ENCODE measurements at places on chromosomes 16 and 17.

- H3K27me3 ChIP-seq: no peaks in the 10 kb centered on the region
- H3K27ac ChIP-seq: no peak overlapping the region
- DNase-seq: no peak
- peaks cover 8% of the 10 kb centered on the region for H3K4me1 ChIP-seq
- H3K4me3 ChIP-seq: no peak overlapping the region
Observed at GRCh38 chr16:75379339-75379738, 54.0 kb downstream of the CFDP1 start.

DNA sequence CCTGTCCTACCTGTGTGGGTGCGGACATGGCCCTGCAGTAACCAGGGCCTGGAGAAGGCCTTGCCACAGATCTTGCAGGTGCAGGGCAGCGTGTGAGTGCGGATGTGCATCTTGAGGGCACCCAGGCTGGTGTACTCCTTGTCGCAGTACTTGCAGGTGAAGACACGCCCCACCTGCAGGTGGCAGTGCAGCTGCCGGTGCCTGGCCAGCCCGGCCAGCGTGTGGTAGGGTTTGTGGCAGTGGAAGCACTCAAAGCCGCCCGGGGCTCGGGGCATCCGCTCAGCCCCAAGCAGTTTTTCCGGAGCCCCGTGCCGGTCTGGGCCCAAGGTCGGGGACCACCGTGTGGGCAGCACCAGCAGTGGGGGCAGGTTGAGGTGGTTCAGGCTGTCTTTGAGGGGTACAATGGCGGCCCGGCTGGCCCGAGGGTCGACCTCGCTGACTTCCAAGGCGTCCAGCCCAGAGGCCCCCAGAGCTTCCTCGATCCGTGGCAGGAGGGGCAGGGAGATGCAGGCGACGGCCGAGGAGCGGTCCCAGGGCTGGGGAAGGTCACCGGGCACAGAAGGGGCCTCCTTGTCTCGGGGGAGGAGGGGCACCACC is 5.1 kb downstream of the SNAI3 start:
- H3K36me3 ChIP-seq: peaks cover 9% of the 10 kb centered on the region
- H3K27ac ChIP-seq: no peak overlapping the region
- H3K4me1 ChIP-seq: peaks cover 30% of the 10 kb centered on the region
- H3K4me3 ChIP-seq: no peak overlapping the region
- peaks cover 45% of the 10 kb centered on the region for H3K27me3 ChIP-seq
- no peak for DNase-seq

GRCh38 chr16:88197481-88198456 is 185.0 kb upstream of the ZNF469 start:
- no peaks in the 10 kb centered on the region for H3K36me3 ChIP-seq
- no peak for DNase-seq
- H3K27ac ChIP-seq: no peak overlapping the region
- no peak overlapping the region for H3K4me3 ChIP-seq
- peaks cover 30% of the 10 kb centered on the region for H3K4me1 ChIP-seq

DNA sequence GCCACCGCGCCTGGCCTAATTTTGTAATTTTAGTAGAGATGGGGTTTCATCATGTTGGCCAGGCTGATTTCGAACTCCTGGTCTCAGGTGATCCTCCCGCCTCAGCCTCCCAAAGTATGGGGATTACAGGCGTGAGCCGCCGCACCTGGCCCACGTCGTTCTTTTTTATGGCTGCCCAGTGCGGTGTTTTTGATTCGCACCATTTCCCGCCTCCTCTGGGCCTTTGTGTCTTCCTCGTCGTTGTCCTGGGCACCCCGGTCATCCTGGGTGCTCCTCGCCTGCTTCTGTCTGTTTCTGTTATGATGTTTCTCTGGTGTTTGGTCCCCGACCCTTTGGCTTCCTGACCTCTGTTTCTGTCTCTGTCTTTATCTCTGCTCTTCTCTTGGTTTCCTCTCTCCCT is 15.0 kb downstream of the CBX4 start:
- DNase-seq: no peak
- no peaks in the 10 kb centered on the region for H3K36me3 ChIP-seq
- H3K4me3 ChIP-seq: no peak overlapping the region
- H3K27ac ChIP-seq: no peak overlapping the region
- peaks cover 20% of the 10 kb centered on the region for H3K4me1 ChIP-seq

DNA sequence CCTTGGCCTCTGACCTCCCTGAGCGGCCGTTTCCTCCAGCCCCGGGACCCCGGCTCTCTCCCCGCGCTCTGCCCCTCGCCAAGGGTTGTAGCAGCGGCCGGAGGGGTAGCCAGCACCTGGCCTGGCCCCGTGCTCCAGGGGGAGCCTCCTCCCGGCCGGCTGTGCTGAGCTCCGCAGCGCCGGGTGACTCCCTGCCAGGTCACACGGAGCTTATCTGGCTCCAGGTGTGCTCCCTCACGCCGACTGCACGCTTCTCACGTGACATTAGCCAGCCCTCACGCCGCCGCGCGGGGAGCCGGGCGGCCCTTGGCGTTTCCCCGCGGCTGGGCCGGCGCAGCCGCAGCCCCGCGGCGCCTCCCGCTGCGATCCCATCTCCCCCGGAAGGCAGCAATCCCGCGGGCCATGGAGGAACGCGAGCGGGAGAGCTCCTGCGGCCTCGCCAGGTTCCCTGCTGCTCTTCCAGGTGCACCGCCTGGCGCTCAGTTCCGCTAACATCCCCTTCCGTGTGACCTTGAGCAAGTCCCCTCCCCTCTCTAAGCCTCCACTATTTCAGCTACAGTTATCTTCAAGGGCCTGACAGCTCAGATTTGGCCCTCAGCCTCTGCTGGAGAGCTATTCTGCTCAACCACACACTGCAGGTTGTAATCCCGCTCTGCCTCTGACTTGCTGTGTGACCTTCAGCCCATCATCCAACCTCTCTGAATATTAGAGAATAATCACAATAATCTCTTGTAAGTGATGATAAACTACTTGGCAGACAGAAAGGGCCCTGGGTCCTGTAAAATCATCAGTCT is 3.4 kb downstream of the MYO18A start:
- peaks cover 46% of the 10 kb centered on the region for H3K4me1 ChIP-seq
- H3K4me3 ChIP-seq: peak overlapping the region; percentile 32
- peaks cover 2% of the 10 kb centered on the region for H3K36me3 ChIP-seq
- DNase-seq: no peak
- peak overlapping the region; percentile 2 for H3K27ac ChIP-seq
- H3K27me3 ChIP-seq: no peaks in the 10 kb centered on the region

DNA sequence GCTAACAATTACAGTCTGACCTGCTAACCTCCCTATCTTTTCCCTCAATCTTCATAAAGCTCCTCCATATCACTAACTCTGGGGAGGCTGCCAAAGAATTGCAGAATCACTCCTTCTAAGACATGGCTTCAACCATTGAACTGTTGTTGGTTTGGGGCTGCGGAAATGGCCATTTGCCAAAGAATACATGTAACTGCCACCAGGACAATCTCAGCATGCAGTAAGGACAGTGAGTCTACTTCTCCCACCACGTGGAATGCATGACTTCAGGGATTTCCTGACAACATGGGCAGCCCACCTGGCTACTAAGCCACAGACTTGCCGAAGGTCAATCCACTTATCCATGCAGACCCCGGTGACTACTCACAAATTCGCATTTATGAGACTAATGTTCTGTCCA is 104.3 kb upstream of the NUDT7 start:
- no peak for DNase-seq
- H3K4me3 ChIP-seq: no peak overlapping the region
- H3K4me1 ChIP-seq: no peaks in the 10 kb centered on the region
- H3K27ac ChIP-seq: no peak overlapping the region
- no peaks in the 10 kb centered on the region for H3K27me3 ChIP-seq

- H3K36me3 ChIP-seq: peaks cover 46% of the 10 kb centered on the region
- H3K4me3 ChIP-seq: no peak overlapping the region
- H3K4me1 ChIP-seq: peaks cover 36% of the 10 kb centered on the region
Observed at GRCh38 chr16:4369007-4369733, 2.5 kb upstream of the VASN start.

DNA sequence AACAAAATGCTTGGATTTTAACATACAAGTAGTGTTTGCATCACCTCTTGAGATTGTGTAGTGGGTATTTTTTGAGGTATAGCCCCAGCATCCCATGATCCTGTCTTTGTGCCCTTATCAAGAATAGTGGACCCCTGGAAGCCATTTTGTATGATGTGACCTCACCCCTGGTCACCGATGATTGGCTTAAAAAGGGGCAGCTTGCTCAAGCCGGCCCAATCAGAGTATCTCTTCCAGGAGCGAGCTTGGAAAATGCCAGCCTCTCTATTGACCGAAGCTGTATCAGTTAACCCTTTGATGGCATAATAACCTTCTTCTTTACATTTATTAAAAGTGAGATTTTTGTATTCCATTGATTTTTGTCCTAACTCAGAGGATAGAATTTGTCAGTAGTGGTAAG is 55.5 kb upstream of the FAM20A start:
- no peak overlapping the region for H3K27ac ChIP-seq
- no peaks in the 10 kb centered on the region for H3K27me3 ChIP-seq
- no peak overlapping the region for H3K4me3 ChIP-seq
- DNase-seq: no peak
- no peaks in the 10 kb centered on the region for H3K36me3 ChIP-seq

GRCh38 chr17:57940653-57941329 is 14.4 kb downstream of the CUEDC1 start:
- no peaks in the 10 kb centered on the region for H3K27me3 ChIP-seq
- H3K4me3 ChIP-seq: no peak overlapping the region
- peaks cover 64% of the 10 kb centered on the region for H3K4me1 ChIP-seq
- H3K36me3 ChIP-seq: peaks cover 4% of the 10 kb centered on the region
- peak overlapping the region; percentile 53 for H3K27ac ChIP-seq

GRCh38 chr16:12295395-12295794 is 318.9 kb downstream of the SNX29 start:
- H3K4me3 ChIP-seq: no peak overlapping the region
- no peak overlapping the region for H3K27ac ChIP-seq
- no peaks in the 10 kb centered on the region for H3K36me3 ChIP-seq
- DNase-seq: no peak
- H3K27me3 ChIP-seq: no peaks in the 10 kb centered on the region

DNA sequence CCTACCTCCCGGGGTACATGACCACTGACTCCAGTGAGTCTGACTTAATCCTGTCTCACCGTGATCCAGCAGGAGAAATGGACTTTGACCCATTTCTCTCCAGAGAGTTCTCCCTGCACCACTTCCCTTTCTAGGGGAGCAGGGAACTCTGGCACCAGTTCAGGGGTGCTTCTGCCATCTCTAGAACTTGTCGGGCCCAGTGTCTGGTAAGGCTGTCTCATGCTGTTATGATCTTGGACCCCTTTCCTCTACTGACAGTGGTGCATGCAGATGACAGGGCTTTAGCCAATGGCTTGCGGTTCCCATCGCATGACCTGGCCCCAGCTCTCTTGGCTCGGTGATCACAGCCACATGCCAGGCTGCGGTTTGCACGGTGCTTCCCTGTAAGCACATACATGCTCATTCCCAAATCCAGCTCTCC is 62.0 kb downstream of the SLC39A11 start:
- H3K27me3 ChIP-seq: no peaks in the 10 kb centered on the region
- no peaks in the 10 kb centered on the region for H3K36me3 ChIP-seq
- no peak overlapping the region for H3K27ac ChIP-seq
- H3K4me1 ChIP-seq: no peaks in the 10 kb centered on the region
- H3K4me3 ChIP-seq: no peak overlapping the region

DNA sequence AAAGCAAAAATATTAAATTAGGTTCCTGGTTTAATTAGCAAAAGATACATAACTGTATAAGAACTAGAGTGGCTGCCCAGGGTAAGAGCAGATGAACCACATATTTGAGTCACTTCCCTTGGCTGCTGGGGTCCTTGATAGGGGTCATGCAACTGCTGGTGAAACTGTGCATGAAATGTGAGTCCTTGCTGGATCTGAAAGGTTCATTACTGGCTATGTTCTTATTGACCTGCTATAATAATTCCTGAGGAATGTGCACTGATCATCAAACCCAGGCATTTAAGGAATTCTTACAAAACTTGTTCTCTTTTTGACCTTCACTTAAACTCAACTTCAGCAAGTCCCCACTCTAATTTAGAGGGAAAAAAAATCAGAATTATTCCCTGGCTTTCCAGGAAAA is 183.4 kb downstream of the ZNF18 start:
- H3K27me3 ChIP-seq: no peaks in the 10 kb centered on the region
- no peak overlapping the region for H3K27ac ChIP-seq
- no peaks in the 10 kb centered on the region for H3K4me1 ChIP-seq
- no peak for DNase-seq
- no peak overlapping the region for H3K4me3 ChIP-seq

DNA sequence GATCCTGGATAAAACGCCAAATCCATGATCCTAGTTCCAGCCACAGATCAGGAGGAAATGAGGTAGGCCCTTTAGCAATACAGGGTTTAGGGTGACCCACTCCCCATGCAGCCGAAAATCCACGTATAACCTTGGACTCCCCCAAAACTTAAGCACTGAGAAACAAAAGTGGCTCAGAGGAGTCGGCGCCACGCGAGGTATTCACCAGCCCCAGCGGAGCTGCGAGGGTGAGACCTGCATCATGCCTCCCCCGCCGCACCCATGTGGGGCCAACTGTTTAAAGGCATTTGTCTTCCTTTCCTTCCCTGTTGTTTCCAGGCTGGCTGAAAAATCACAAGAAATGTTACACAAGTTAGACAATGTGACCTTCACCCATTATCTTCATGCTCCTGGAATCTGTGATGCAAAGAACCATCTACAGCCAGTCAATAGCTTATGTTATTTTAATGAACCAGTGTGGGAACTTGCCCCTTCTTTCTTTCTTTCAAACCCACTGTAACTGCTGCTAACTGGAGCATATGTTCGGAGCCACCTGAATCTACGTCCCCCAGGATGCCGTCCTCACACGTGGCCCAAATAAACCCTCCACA is 98.2 kb upstream of the METRNL start:
- no peaks in the 10 kb centered on the region for H3K27me3 ChIP-seq
- H3K4me1 ChIP-seq: peaks cover 9% of the 10 kb centered on the region
- H3K27ac ChIP-seq: no peak overlapping the region
- no peak overlapping the region for H3K4me3 ChIP-seq
- peaks cover 3% of the 10 kb centered on the region for H3K36me3 ChIP-seq
- no peak for DNase-seq

GRCh38 chr16:88347656-88348376 is 34.9 kb upstream of the ZNF469 start:
- H3K27ac ChIP-seq: no peak overlapping the region
- H3K4me1 ChIP-seq: peaks cover 3% of the 10 kb centered on the region
- H3K4me3 ChIP-seq: no peak overlapping the region
- no peaks in the 10 kb centered on the region for H3K36me3 ChIP-seq

GRCh38 chr17:77738751-77739531 is 219.6 kb upstream of the TNRC6C start:
- H3K27me3 ChIP-seq: peaks cover 2% of the 10 kb centered on the region
- H3K36me3 ChIP-seq: no peaks in the 10 kb centered on the region
- peaks cover 30% of the 10 kb centered on the region for H3K4me1 ChIP-seq
- DNase-seq: no peak
- H3K4me3 ChIP-seq: no peak overlapping the region
- no peak overlapping the region for H3K27ac ChIP-seq

All from spinal cord (tissue), 10 donors.